ENCODE measurements at places on chromosomes 16 and 17. TPM values are rescaled to one million over a fixed set of nuclear protein-coding genes. Genes with fewer than 3 reads are reported as not detected.

GRCh38 chr16:59973966-59974365 lies 1239.8 kb upstream of the GOT2 start:
- DNase-seq, result no peak

DNA sequence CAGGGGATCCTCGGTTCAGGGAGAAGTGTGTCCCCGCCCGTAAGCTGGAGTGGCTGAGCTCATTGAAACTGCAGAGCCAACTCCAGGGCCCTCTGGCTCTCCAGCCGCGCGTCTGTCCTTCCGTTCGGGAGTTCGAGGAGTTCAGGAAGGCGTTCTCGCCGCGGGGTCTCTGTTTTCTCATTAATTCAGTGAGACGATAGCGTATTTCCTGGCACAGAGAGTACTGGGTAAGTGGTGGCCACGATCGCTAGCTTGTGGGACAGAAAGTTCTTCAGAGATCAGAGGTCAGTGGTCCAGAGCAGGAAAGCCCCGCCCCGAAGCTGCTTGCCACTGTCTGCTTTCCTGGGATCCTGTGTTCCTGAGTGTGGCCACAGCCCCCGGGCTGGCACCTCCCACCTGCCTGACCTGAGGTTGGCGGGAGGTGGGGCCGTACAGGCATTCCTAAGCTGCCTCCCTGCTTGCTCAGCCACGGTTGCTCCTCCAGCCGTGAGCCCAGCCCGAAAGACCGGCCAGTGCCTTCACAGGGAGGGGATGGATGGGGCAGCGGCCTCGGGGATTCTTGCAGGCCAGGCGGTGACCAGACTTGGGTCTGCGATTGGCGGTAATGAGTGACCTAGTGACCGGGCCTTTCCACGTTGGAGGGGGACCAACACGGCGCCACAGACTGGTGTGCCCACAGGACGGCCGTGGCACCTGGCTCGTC lies 8.9 kb downstream of the BAIAP2 start:
- DNase-seq, result no peak

- DNase-seq, result no peak
Observed at GRCh38 chr16:27585200-27585599, 35.3 kb downstream of the KATNIP start.

IQCK gene
- polyA plus RNA-seq, result 6.4 TPM

- no peak for DNase-seq
Observed at GRCh38 chr16:88498576-88499208, 45.6 kb downstream of the ZFPM1 start.

GRCh38 chr16:58717994-58718393 lies 16.1 kb downstream of the GOT2 start:
- no peak for DNase-seq

DNA sequence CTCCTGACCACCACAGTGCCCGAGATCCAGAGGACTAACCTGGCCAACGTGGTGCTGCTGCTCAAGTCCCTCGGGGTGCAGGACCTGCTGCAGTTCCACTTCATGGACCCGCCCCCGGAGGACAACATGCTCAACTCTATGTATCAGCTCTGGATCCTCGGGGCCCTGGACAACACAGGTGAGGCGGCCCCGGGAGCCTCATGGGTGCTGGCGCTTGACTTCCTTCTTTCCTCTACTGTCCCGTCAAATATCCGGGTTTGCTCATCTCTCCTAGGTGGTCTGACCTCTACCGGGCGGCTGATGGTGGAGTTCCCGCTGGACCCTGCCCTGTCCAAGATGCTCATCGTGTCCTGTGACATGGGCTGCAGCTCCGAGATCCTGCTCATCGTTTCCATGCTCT lies 13.7 kb downstream of the DHX38 start:
- no peak for DNase-seq

KRTAP17-1 gene
- polyA plus RNA-seq, result not detected

GRCh38 chr16:76885776-76886537 lies 305.0 kb upstream of the MON1B start:
- no peak for DNase-seq

- no peak for DNase-seq
Observed at GRCh38 chr17:76645481-76645880, 1.9 kb upstream of the ST6GALNAC1 start.

DNA sequence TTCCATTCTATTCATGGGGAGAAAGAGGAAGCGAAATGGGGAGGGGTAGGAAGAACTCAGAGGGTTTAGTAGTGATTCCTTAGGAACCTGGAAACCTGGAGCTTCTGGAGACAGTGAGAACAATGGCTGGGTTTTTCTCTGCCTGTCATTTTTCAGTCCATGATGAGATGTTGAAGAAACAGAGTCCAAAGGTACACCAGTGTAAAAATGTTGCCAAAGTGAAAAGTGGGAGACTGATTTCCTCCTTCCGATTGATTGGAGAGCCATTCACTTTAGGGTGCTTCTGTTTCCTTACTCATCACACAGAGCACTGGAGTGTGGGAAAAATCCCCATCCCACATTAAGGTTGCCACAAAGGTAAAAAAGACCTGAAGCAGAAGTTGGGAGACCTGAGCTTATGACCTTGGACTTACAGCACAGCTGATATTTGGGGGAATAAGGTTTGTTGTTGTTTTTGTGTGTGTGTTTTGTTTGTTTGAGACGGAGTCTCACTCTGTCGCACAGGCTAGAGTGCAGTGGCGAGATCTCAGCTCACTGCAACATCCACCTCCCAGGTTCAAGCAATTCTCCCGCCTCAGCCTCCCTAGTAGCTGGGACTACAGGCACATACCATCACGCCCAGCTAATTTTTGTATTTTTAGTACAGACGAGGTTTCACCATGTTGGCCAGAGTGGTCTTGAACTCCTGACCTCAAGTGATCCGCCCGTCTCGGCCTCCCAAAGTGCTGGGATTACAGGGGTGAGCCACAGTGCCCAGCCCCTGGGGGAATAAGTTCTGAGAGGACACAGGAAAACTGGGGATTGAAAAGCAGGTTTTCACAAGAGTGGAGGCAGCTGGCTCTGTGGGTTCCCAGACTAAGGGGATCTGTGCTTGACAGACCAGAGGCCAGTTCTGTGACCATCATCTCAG lies 1.4 kb upstream of the DHX8 start:
- DNase-seq, result no peak

GRCh38 chr17:1486802-1487695 lies 5.4 kb downstream of the MYO1C start:
- peak; percentile 97 for DNase-seq

CDC6 gene
- 0.38 TPM for polyA plus RNA-seq

DNA sequence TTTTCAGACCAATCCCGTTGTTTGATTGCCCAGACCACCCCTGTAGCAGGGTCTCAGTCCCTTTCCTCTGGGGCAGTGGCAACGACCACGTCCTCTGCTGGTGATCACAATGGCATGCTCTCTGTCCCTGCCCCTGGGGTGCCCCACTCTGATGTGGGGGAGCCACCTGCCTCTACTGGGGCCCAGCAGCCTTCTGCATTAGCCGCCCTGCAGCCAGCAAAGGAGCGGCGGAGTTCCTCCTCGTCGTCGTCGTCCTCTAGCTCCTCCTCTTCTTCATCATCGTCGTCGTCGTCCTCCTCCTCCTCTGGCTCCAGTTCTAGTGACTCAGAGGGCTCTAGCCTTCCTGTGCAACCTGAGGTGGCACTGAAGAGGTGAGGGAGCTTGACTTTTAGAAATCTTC lies 9.2 kb downstream of the ELOB start:
- DNase-seq, result no peak

GRCh38 chr17:1072551-1072961 lies 75.6 kb downstream of the TIMM22 start:
- peak; percentile 70 for DNase-seq

TP53TG3B gene
- polyA plus RNA-seq, result 0.74 TPM

GRCh38 chr17:8556074-8556473 lies 74.5 kb downstream of the MYH10 start:
- DNase-seq, result no peak

SRL gene
- polyA plus RNA-seq, result 0.31 TPM

CCDC47 gene
- polyA plus RNA-seq, result 35.2 TPM

DNA sequence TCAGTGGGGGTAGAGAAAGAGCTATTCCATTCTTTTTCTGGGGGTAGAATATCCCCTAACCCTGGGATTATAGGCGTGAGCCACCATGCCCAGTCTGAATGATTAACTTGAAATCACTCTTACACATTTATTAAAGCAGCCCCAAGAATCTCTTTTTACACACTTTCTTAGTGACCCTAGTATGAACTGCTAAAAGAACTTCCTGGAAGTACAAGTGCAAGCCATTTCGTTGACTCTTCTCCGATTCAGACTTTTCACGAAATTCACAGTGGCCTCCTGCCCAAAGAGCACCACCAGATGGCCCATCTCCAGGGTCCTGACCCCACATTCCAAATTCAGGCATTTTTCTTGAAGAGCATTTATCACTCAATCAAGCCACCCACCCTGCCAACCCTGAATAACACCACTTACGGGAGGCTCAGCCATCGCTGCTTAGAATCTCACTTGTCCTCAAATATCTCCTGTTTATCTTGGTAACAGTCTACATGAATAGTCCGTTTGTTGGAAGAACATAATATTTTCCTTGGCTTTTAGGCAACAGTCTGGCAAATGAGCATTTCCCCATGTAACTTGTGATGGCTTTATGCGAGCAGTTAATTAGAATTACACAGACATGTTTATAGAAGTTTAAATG lies 28.0 kb downstream of the ZNF423 start:
- peak; percentile 84 for DNase-seq

POLDIP2 gene
- 41.4 TPM for polyA plus RNA-seq

GRCh38 chr16:87474566-87474996 lies 18.2 kb downstream of the ZCCHC14 start:
- no peak for DNase-seq

TBC1D28 gene
- not detected for polyA plus RNA-seq

C16orf54 gene
- polyA plus RNA-seq, result 0.28 TPM

DNA sequence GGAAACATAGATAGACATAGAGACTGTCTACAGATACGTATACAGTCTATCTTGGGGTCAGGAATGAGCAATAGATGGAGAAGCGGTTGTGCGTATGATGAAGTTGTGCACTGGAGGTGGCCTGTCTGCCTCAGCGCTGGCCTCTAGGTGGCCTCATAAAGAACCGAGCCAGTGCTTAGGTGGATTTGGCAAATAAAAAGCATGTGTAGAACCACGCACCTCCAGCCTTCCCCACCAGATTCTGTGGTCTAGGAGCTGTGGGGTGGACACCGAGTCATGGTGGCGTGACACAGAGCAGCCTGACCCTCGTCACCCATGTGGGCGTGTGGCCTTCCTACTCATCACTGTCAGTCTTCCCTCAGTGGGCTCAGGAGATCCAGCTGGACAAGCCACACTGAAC lies 34.0 kb downstream of the PGS1 start:
- no peak for DNase-seq

- peak; percentile 34 for DNase-seq
Observed at GRCh38 chr16:49631187-49632041, 224.5 kb downstream of the ZNF423 start.

GRCh38 chr17:78399028-78399692 lies 20.7 kb downstream of the PGS1 start:
- no peak for DNase-seq

- no peak for DNase-seq
Observed at GRCh38 chr16:79009896-79010295, 590.6 kb downstream of the MAF start.

- DNase-seq, result peak; percentile 63
Observed at GRCh38 chr16:19737306-19738038, 19.4 kb downstream of the IQCK start.

DNA sequence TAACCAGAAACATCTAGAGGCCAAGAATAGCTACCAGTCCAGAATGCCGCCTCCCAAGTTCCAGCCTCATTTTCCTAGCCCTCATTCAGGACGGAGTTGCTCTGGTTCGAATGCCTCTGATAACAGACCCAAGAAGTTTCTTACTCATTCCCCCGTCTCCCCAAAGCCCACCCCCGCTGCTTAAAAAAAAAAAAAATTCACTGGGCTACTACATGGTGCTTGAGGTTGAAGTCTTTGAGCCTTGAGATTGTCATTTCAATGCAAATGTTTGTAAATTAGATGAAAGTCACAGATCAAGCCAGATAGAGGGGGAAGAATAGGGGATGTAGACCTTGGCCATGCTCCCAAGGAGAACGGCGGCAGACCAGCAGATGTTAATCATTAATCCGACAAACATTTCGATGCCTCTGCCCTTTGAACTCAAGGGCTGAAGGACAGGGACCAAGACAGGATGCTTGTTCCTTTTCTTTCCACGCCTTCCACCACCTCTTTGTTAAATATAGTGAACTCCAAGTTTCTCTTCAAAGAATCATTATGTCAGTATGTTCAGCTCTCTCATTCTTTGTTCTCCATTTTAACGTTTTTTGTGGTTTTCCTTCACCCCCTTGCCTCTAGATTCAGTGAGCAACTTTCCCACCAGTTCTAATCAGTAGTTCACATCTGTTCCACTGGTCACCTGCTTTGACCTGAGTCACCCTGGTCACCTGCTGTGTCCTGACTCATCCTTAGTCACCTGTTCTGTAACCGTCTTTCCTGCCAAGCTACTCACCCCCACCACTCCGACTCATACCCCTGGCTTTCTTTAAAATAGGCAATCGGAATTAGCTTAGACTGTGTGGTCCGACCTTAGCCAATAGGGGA lies 190.3 kb downstream of the CPPED1 start:
- DNase-seq, result no peak

AANAT gene
- polyA plus RNA-seq, result not detected

DNA sequence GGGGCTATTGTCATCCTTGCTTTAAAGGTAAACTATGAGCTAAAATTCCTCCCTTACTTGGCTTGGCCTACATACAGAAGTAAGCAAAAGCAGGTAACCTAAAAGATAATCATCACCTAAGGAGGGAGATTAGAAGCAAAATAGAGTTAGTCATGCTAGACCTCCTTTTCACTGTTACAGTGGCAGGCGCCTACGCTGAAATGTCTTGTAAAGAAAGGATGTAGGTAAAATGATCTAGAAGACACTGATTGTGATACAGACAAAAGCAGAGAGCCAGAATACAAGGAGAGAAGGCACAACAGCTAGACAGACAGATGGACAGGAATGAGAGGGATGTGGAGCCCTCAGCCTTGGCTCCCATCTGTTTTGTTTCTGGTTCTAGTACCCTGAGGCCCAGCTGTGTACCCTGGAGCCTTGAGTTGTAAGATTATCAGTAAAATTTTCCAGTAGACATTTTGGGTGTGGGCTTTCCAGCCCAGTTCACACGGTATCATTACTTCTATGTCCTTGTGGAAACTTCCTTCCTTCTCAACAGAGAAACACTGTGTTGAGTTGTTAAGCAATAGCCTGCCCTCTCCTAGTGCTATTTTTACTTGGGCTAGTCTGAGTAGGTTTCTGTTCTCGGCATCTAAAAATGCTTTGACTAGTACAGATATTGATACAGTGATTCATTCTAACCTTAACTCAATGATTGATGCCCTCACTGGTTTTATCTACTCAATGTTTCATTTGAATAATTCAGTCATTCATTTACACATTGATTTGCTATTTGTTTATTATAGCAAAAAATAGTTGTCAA lies 7.7 kb upstream of the C16orf78 start:
- DNase-seq, result no peak

HSBP1 gene
- 27.2 TPM for polyA plus RNA-seq

DNA sequence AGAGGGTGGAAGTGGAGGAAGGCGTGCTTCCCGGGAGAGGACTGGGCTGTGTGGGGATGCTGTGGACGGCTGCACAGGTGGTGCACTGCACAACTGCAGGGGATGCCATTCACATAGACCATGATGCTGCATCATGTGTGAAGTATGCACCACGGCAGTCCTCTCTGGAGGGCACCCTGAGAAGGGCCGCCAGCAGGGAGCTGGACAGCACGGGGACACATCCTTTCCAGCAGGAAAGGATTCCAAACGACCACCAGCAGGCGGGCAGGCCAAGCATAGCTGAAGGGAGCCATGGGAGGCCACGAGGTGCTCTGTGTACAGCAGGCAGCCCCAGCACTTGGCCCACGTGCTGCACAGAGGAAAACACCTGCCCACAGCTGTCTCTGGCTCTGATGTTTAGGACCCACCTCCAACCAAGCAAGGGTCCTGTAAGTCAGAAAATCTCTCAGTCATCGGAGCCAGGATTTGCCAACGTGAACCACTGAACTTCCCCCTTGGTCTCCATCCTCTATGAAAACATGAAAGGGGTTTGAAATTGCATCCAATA lies 10.1 kb downstream of the ACTG1 start:
- no peak for DNase-seq

Data from aorta (tissue), 5 donors.